Tibial artery (tissue), 4 donors: ENCODE measurements at places on chromosomes 5 and 9.
A peak's percentile ranks its signal among the peaks of the same experiment; 100 is the strongest.

- no peaks in the 10 kb centered on the region for H3K27me3 ChIP-seq
- no peaks in the 10 kb centered on the region for H3K4me1 ChIP-seq
- no peak overlapping the region for H3K4me3 ChIP-seq
- H3K36me3 ChIP-seq = peaks cover 6% of the 10 kb centered on the region
- no peak for DNase-seq
These were observed 47.2 kb downstream of the CCDC180 start for GRCh38 chr9:97354637-97355036.

- no peak overlapping the region for H3K4me3 ChIP-seq
- H3K4me1 ChIP-seq = no peaks in the 10 kb centered on the region
- no peaks in the 10 kb centered on the region for H3K36me3 ChIP-seq
- DNase-seq = no peak
These were observed 85.0 kb downstream of the DNAH5 start for GRCh38 chr5:13859270-13860065.

- H3K36me3 ChIP-seq = peaks cover 13% of the 10 kb centered on the region
- H3K4me1 ChIP-seq = no peaks in the 10 kb centered on the region
- no peak overlapping the region for H3K27ac ChIP-seq
- DNase-seq = no peak
These were observed 43.8 kb upstream of the ZNF300 start for GRCh38 chr5:150948539-150948938.

- H3K4me1 ChIP-seq = no peaks in the 10 kb centered on the region
- H3K4me3 ChIP-seq = peak within 1 kb of the TSS; percentile 95
- peak within 1 kb of the TSS; percentile 81 for H3K27ac ChIP-seq
- no peaks in the 10 kb centered on the region for H3K36me3 ChIP-seq
- no peaks in the 10 kb centered on the region for H3K27me3 ChIP-seq
These were observed at the start of gene BNC2 for GRCh38 chr9:16870596-16871335. Gene BNC2 (minus strand): TSS chr9:16870670. CDS start chr9:16870648, 22 bp downstream.
